ENCODE measurements at places on chromosomes 2 and 18.
A peak's percentile ranks its signal among the peaks of the same experiment; 100 is the strongest.

- DNase-seq, result no peak
Measured at GRCh38 chr2:68385220-68385906, 20.3 kb downstream of the PLEK start.

DNA sequence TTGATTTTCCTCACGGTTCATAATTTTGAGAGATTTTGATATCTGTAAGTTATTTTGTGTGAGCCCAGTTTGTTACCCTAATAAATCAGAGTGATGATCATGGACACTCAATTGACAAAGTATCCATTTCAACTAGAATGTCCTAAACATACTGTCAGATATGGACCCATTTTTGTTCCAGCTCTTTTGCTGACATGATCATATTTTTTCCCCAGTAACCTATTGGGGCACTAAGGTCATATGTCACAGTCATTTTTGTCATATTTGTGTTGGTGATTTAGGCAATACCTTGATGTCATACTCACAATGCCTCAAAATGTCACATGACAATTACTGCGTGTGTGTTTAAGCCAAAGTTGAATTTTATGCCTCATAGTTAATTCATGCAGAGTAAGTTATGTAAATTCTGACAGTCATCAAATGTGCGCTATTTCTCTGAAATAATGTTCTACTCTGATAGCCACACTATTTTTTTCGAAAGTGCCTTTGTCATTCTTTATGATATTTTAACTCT, 218.7 kb downstream of the ARHGAP15 start:
- DNase-seq, result no peak

- no peak for DNase-seq
Measured at GRCh38 chr2:11629851-11630250, 40.1 kb downstream of the NTSR2 start.

DNA sequence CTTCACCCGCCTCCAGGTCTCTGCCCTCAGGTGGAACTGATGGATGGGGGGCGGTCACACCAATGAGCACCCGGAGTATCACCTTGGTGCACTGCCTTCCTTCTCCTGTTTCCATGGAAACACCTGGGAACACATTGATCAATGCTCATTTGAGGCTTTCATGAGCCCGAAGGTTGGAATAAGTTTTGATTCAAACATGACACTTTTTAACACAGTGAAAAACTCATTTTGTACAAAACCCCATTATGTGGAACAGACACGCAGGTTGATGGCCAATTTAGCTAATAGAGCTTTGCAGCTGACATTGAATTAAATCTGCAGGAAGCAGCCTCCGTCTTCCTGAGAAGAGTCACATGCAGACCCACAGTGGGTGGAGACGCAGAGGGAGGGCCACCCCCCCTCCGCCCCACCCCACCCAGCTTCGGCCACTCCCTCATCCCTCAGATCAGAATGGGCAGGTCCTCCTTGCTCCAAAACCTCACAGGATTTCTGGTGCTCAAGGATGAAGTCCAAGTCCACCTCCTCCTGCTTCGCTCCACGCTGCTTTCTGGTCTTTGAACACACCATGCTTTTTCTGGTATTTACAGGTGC, 96.0 kb upstream of the MYCN start:
- no peak for DNase-seq

DNA sequence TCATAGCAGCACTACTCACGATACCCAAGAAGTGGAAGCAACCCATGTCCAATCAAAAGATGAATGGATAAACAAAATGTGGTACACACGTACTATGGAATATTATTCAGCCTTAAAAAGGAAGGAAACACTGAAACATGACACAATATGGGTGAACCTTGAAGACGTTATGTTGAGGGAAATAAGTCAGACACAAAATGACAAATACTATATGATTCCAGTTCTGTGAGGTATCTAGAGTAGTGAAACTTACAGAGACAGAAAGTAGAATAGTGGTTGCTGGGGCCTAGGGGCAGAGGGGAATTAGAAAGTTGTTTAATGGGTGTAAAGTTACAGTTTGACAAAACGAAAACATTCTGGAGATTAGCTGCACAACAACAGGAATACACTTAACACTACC, 24.7 kb downstream of the TLK1 start:
- DNase-seq, result no peak

GRCh38 chr2:159497847-159498246, 118.5 kb downstream of the BAZ2B start:
- DNase-seq, result no peak

DNA sequence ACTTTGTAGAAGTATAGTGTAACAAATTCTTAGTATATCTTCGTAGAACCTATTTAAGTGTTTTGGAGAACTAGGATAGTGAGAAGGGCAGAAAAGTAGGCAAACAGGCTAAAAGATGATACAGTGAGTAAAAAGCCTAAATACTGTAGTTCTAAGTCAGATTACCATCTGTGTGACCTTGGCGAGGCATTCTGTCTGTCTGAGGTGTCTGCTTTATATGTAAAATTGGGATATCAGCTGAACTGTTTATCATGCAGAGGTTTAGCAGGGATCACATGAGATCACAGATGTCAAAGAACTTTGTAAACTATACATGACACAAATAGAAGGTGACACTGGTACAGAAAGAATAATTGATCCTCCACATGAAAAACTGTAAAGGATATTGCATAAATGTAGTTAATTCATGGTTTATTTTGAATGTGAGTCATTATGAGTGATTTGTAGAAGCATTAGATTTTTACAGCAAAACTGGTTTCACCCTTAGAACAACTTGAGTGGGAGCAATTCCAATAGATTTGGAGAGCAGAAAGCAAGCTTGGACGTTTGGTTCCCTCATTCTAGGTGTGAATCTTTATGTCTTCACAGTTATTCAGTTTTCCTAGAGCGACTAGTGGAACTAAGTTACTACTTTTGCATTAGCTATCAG, 41.9 kb downstream of the TAF1B start:
- no peak for DNase-seq

DNA sequence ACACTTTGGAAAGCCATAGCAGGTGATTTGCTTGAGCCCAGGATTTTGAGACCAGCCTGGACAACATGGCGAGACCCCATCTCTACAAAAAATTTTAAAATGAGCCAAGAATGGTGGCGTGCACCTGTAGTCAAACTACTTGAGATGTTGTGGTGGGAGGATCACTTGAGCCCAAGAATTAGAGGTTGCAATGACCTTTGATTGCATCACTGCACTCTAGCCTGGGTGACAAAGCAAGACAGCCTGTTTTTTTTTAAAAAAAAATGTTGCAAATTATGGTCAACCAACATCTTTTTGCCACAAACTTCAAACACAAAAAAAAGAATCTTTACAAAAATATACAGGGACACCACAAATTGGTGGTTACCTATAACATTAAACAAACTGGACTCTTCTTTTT, 40.3 kb downstream of the MEX3C start:
- no peak for DNase-seq

- DNase-seq, result no peak
Measured at GRCh38 chr2:70068119-70068518, 19.2 kb upstream of the PCBP1 start.

DNA sequence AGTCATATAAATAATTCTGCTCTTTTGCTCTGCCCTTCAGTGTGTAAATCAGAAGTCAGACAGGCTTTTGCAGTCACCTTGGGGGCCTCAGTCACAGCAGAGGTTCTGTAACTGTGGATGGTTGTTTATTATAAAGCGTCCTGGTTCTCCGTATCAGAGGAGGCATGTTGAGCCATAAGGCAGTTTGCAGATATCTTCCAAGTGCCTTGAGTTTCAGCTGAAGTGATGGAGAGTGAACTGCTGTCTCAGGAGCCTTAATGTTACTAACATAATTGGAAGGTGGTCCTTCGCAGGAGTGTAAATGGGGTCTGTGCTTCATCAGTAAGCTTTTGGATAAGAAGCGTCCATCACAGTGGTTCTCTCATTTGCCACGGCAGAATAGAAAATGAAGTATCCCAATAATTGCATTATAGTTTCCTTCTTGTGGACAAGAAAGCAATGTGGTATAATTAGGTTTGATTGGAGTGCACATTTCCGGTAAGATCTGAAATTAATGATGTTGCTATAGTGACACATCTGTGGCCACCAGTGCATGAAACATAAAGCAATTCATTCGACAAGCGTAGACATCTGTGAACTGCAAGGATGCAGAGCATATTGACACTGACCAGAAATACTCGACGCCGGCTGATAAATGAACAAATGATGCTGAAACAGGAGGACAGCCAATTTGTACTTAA, 112.5 kb upstream of the NFATC1 start:
- DNase-seq, result no peak

DNA sequence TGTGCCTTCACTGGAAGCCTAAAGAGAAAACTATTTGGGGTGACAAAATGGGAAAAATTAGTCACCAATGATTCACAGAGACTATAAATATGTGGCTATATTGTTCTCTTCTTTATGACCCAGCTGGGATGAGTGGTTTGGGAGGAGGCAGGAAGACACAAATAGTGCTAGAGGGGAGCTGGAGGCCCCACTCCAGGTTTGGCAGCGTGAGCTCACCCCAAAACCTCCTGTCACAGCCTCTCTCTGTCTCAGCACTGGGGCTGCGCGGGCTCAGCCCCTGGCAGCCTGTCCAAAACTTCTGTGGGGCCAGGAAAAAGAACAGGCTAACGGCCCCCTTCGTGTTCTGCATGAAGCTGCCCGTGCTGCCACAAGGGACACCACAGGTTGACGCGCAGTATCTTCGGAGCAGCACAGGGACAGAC, 73.2 kb upstream of the LCLAT1 start:
- DNase-seq, result no peak

DNA sequence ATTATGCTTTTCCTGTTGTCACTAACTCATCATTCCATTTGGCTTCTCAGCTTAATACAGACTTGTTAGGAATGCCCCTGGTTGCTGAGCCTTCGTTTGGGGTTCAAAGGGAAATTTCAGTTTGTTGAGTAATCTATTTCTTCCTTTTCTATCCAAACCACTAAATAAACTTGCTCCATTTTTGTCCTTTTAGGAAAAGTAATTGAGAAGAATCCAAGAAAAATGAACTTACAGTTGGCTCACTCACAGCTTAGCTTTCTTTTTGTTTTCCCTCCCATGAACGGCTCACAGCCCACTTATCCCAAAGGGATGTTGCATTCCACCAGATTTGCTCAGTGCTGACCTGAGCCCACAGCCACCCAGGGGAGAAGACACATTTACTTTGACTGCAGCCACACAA, 73.9 kb downstream of the SOX11 start:
- DNase-seq, result no peak

DNA sequence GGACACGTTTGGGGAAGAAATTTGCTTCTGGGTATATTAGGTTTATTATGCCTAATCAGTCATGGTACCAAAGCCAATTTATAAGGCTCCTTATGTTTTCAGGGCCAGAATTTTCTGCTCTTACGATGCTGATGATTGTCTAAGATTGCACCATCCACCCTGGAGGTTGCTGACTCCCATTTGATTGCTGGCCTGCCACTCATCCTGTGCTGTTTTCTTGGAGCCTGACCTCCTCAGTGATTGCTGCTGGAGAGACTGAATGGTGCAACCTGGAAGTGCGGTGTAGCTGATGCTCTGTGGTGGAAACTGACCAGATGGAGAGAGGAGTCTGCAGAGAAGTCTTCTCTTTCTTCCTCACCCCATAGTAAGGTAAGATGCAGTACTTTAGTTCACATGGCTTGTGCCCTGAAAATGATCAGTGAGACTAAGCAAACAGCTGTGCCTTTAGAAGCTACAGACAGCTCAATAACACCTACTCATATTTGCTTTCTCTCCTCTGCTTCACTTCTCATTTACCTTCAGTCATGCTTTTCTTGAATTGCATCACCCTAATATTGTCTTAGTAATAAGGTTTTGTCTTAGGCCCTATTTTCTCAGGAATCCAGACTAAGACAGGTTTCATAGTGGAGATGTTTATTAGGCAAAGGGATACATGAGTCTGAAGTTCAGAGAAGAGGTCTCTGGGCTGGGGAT, 17.4 kb downstream of the ZNF24 start:
- DNase-seq, result no peak

DNA sequence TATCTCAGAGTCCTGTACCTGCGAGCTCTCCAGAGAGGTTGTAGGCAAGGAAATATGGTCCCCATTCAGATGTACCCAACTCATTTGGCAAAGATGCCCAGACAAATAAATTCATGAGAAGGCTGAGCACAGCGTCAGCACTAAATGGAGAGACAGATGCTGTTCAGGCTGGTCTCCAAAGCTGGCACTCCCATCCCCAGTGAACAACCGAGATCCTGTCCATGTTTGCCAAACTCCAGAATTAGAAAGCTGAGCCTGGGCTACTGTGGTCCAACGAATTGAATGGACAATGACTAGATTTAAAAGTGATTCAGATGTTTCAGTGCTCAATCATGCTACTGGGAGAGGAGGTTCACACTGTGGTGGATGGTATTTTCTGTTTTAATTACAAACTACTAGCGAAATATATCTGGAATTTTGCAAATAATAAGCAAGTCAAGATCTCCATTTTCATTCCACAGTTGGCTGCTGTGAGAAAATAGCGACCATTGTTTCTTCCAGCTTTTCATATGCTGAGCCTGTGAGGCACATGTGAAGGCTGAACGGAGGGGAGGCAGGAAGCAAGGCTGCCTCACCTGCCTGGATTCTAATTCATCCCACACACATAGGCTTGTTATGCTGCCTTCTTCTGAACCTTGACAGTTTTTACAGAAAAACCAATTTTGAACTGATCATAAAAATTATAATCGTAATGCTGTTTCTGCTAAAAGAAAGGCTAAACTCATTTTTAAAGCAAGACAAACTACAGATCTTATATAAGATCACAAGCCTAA, 22.6 kb upstream of the DAPL1 start:
- no peak for DNase-seq

GRCh38 chr2:209305746-209306196, 118.1 kb upstream of the MAP2 start:
- no peak for DNase-seq

GRCh38 chr2:157283468-157283867, 26.0 kb downstream of the GALNT5 start:
- DNase-seq, result no peak

DNA sequence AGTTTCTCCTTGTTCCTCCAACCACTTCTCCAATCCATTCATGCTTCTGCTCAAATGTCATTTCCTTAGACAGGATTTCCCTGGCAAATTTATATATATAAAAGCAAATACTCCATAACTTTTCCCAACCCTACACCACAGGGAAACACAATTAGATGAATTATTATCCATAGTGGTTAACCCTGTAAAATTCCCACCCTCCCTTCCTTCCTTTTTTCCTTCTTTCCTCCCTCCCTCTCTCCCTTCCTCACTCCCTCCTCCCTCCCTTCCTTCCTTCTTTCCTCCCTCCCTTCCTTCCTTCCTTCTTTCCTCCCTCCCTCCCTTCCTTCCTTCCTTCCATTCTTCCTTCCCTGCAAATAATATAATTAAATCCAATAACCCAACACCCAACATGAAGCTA, 617.7 kb downstream of the IRS1 start:
- DNase-seq, result no peak

GRCh38 chr2:143110758-143111428, 18.3 kb upstream of the ARHGAP15 start:
- peak; percentile 59 for DNase-seq

GRCh38 chr18:38402509-38402908, 836.9 kb upstream of the CELF4 start:
- DNase-seq, result no peak

GRCh38 chr2:46956981-46957531, 41.5 kb upstream of the MCFD2 start:
- no peak for DNase-seq

GRCh38 chr2:33498291-33498956, 22.0 kb downstream of the RASGRP3 start:
- no peak for DNase-seq

Data from right forelimb (tissue), 1 donor.